T-cell (primary cell): ENCODE measurements at places on chromosomes 12 and 14.

- no peak for DNase-seq
- no peaks in the 10 kb centered on the region for H3K27me3 ChIP-seq
- H3K4me3 ChIP-seq: no peak overlapping the region
- H3K4me1 ChIP-seq: no peaks in the 10 kb centered on the region
Measured at GRCh38 chr12:91937706-91938105, 207.9 kb downstream of the BTG1 start.

GRCh38 chr14:88552876-88553275 lies 1.9 kb downstream of the PTPN21 start:
- DNase-seq: no peak
- H3K27ac ChIP-seq: no peak overlapping the region
- no peak overlapping the region for H3K4me3 ChIP-seq
- H3K27me3 ChIP-seq: peaks cover 11% of the 10 kb centered on the region

- no peak for DNase-seq
- H3K36me3 ChIP-seq: no peaks in the 10 kb centered on the region
- H3K4me3 ChIP-seq: no peak overlapping the region
- H3K4me1 ChIP-seq: no peaks in the 10 kb centered on the region
- H3K27me3 ChIP-seq: no peaks in the 10 kb centered on the region
Measured at GRCh38 chr14:36402867-36403266, 82.4 kb upstream of the MBIP start.

GRCh38 chr12:32419520-32419960 lies 20.2 kb downstream of the FGD4 start:
- H3K36me3 ChIP-seq: no peaks in the 10 kb centered on the region
- DNase-seq: no peak
- no peaks in the 10 kb centered on the region for H3K4me1 ChIP-seq
- H3K4me3 ChIP-seq: no peak overlapping the region

GRCh38 chr12:3554371-3555115 lies 63.5 kb downstream of the PRMT8 start:
- no peaks in the 10 kb centered on the region for H3K4me1 ChIP-seq
- no peak overlapping the region for H3K4me3 ChIP-seq
- DNase-seq: no peak
- no peaks in the 10 kb centered on the region for H3K27me3 ChIP-seq
- H3K36me3 ChIP-seq: no peaks in the 10 kb centered on the region
- no peak overlapping the region for H3K27ac ChIP-seq

- H3K4me1 ChIP-seq: no peaks in the 10 kb centered on the region
- H3K27me3 ChIP-seq: no peaks in the 10 kb centered on the region
- DNase-seq: no peak
- H3K4me3 ChIP-seq: no peak overlapping the region
- no peaks in the 10 kb centered on the region for H3K36me3 ChIP-seq
Measured at GRCh38 chr12:67433385-67434175, 164.4 kb downstream of the CAND1 start.

GRCh38 chr12:27109334-27110028 lies 27.1 kb upstream of the C12orf71 start:
- peaks cover 2% of the 10 kb centered on the region for H3K4me1 ChIP-seq

DNA sequence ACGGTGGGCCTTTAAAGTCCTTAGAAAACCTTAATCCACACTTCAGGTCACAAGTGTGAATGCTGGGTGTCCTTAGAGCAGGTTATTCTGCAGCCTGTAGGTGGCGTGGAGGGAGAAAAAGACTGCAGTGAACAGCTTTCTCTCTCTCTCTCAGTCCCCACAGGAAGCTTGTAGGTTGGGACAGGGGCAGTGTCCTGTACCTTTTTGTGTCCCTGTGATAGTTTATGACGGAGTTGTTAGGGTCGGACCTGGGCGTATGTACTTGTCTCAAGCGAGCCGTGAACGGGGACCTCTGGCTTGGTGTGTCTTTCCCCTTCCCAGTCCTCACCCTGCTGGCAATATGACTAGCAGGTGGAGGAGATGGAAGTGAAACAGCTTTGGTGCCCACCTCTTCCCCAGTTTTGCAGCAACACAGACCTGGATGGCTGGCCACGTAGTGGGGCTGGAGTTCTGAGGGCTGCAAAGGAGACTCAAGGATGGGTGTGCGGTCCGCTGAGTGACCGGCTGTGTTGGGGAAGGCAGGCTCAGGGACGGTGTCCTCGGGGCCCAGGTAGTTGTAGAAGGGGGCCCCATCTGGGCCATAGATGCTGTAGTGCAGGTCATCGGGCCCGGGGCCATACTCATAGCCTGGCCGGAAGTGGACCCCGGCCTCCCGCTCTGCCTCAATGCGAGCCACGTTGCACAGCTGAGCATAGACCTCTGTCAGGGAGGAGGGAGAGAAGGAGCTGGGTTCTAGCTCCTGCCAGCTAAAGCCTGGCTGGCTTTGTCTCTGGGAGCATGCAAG lies 8.9 kb downstream of the ISCA2 start:
- no peaks in the 10 kb centered on the region for H3K4me1 ChIP-seq
- no peaks in the 10 kb centered on the region for H3K27me3 ChIP-seq
- H3K36me3 ChIP-seq: no peaks in the 10 kb centered on the region
- no peak overlapping the region for H3K27ac ChIP-seq
- no peak overlapping the region for H3K4me3 ChIP-seq

- H3K27me3 ChIP-seq: no peaks in the 10 kb centered on the region
- no peak for DNase-seq
- no peak overlapping the region for H3K27ac ChIP-seq
- no peaks in the 10 kb centered on the region for H3K4me1 ChIP-seq
Measured at GRCh38 chr12:65294641-65295262, 16.3 kb downstream of the MSRB3 start.

DNA sequence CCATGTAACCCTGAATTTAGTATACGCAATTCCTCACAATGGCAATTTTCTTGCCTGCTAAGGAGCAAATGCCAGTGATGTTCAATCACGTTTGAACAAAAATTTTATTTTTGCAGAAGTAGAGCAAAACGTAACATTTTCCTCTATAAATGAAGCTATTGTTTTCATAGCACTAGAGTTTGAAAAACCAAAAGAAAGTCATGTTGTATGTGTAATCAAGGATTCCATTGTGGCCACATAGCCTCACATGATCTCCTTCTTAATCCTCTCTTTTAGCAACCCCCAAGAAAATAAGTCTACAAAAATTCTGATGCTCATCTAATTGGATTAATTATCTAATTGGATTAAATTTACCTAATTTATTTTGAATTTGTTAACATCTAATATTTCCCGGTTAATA lies 1217.4 kb upstream of the FLRT2 start:
- DNase-seq: no peak
- H3K4me3 ChIP-seq: no peak overlapping the region
- no peaks in the 10 kb centered on the region for H3K36me3 ChIP-seq

DNA sequence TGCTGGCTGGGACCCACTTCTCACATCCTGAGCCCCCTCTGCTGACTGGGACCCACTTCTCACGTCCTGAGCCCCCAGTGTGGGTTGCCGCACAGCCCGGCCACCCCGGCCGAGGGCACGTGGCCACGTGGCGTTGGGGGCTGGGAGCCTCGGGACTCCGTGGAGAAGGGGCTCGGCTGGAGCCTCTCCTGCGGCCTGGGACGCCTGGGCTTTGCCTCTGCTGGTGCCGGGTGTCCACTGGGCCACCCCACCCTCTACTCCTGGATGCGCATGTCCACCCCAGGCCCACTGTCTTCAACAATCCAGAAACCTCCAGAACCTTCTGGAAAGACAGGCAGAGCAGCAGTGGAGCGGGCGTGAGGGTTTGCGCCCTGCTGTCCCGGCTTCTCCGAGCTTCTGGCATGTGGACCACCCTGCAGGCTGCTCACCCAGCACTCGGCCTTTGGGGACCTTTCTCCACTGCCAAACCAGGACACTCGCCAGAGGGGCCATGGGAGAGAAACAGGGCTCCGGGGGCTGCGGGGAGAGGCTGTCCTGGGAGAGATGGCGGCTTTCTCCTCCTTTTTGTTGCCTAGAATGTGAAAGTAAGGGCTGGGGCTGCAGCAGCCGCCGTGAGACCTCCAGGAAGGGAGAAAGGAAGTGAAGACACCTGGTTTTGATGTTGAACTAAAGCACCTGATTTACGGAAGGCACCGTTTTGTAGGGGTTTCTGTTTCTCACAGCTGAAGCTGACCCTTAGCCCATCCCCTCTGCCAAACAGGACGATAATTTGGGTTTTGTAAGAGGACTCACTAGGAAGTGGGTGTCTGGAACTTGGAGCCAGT lies 30.0 kb downstream of the NOC4L start:
- no peak overlapping the region for H3K27ac ChIP-seq
- no peak for DNase-seq
- no peaks in the 10 kb centered on the region for H3K36me3 ChIP-seq
- peaks cover 41% of the 10 kb centered on the region for H3K4me1 ChIP-seq
- H3K4me3 ChIP-seq: no peak overlapping the region
- H3K27me3 ChIP-seq: peaks cover 82% of the 10 kb centered on the region

- no peak overlapping the region for H3K27ac ChIP-seq
- no peaks in the 10 kb centered on the region for H3K36me3 ChIP-seq
- peaks cover 3% of the 10 kb centered on the region for H3K27me3 ChIP-seq
- H3K4me3 ChIP-seq: no peak overlapping the region
Measured at GRCh38 chr12:117857632-117858612, 110.9 kb downstream of the KSR2 start.

DNA sequence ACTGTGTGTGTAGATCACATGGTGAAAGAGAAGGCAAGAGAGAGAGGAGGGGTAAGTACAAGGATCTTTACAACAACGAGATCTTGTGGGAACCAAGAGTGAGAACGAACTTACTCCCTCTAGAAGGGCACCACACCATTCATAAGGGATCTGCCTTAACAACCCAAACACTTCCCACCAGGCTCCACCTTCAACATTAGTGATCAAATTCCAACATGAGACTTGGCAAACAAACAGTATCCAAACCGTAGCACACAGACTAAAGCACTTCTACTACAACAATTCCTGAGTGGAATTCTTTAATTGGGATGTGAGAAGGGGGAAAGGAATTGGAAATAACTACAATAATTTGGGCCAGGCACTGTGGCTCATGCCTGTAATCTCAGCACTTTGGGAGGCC lies 35.0 kb upstream of the ESR2 start:
- no peak overlapping the region for H3K27ac ChIP-seq
- no peaks in the 10 kb centered on the region for H3K27me3 ChIP-seq
- DNase-seq: no peak
- no peaks in the 10 kb centered on the region for H3K4me1 ChIP-seq
- no peaks in the 10 kb centered on the region for H3K36me3 ChIP-seq
